ENCODE measurements at places on chromosomes 1 and 21.

GRCh38 chr1:192609110-192610079, 26.6 kb upstream of the RGS13 start:
- DNase-seq, result peak; percentile 42

DNA sequence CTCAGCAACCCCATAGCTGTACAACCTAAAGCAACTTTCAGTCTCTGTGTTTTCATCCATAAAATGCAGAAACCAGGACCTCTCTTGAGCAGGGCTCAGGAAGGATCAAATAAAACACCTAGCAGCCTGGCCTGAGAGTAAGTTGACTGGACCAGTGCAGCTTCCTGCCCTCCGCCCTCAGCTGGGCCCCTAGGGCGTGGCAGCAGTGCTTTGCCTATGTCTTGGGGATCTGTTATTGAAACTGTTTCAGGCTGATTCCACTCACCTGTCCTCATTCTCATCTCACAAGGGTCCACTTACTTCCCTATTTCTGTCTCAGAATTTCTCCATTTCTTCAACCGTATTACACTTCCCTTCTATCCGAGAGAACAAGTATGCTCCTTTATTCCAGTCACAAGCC, 17.3 kb downstream of the LRRC42 start:
- DNase-seq, result no peak

GRCh38 chr1:68798071-68798470, 301.2 kb upstream of the DEPDC1 start:
- DNase-seq, result no peak

- no peak for DNase-seq
These were observed 56.5 kb upstream of the PLA2G4A start for GRCh38 chr1:186772228-186772627.

DNA sequence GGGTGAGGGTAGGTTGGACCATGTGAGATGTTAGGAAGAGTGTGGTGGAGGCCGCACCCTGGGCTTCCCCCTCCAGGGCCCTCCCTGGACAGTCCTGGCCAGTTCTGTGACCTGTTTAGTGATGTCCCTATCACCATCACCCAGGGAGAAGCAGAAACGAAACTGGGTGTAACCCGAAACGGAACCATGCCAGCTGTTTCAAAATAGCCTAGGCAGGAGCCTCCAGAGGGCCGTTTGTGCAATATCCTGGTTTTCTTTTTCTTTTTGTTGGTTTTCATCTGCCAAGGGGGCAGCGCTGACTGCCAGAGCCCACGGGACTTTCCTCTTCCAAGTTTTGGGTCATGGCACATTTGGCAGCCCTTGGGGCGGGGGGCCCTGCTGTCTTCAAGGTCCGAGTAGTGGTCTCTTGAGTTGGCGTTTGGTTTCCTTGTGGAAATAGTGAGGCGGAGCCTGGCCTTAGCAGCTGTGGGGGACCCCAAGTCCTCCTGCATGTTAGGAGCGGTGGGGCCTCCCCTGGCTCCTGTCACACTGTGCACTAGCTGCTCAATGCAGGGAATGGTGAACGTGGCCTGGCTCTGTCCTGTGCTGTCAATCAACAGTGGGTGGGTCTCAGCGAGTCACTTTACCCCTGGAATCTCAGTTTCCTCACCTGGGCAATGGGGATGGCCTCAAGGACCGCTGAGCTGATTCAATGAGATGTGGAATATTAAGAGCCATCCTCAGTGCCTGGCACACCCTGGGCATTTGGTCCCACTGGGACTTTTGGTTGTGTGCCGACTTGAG, 90.7 kb downstream of the ARHGEF10L start:
- no peak for DNase-seq

DNA sequence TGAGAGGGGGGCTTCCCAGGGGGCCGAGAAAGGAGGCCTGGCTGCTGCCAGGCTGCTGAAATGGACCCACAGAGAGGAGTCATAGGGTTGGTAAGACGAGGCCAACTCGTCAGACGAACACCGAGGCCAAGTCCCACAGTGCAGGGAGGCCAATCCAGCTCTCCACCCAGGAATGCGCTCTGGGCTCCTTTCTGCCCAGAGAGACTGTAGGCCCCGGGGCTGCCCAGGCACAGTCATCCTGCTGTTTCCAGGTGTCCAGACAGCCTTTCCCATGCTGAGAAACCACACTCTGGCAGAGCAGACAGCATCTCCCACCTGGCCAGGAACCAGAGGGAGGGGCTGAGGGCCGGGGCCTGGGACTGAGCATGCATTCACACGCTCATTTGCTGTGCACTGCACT, 26.7 kb upstream of the RSPO1 start:
- no peak for DNase-seq

- no peak for DNase-seq
These were observed 44.8 kb upstream of the ZNF326 start for GRCh38 chr1:89949991-89950624.

- no peak for DNase-seq
These were observed 12.6 kb downstream of the C1orf115 start for GRCh38 chr1:220702733-220703270.

DNA sequence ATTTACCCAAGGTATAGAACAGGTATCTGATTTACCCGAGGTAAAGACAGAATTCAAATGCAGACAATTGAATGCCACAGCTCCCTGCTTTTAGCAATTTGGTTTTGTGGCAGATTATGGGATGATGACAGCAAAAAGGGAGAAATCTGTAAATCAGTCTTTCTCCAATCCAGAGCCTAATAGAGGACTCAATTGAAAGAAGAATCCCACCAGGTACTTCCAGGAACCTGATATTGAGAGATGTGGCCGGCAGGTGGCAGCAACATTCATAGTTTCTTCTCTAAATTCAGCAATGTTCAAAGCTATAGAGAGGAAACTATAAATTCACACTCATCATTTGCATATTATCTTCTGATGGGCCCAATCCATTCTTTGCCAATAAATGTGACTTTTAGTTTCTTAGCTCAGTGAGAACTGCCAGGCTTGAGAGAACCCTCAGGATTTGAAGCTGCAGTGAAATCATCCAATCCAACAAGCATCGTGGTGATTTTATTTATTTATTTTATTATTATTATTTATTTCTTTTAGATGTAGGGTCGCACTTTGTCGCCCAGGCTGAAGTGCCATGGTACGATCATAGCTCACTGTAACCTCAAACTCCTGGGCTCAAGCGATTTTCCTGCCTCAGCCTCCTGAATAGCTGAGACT, 9.8 kb upstream of the PHACTR4 start:
- peak; percentile 79 for DNase-seq

GRCh38 chr1:229643996-229644745, 18.1 kb downstream of the URB2 start:
- no peak for DNase-seq

DNA sequence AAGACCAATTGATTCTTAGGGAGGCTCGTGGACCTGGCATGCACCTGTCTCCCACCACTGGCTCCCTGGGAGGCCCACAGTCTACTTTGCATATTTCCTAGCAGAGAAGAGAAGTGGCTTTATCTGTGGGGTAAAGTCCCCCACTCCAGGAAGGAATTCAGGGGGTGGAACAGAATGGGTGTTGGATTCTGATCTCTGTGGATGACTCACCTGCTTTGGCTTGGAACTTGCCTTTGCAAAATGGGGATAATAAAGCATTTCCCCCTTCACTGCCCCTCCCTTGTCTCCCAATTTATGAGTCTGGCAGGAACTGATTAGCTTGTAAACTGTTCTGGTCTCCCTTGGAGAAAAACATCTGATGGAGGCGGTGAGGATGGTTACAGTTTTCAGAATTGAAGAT, 21.2 kb upstream of the OTUD3 start:
- DNase-seq, result no peak

GRCh38 chr1:32647308-32648134, 2.8 kb downstream of the ZBTB8OS start:
- peak; percentile 25 for DNase-seq

DNA sequence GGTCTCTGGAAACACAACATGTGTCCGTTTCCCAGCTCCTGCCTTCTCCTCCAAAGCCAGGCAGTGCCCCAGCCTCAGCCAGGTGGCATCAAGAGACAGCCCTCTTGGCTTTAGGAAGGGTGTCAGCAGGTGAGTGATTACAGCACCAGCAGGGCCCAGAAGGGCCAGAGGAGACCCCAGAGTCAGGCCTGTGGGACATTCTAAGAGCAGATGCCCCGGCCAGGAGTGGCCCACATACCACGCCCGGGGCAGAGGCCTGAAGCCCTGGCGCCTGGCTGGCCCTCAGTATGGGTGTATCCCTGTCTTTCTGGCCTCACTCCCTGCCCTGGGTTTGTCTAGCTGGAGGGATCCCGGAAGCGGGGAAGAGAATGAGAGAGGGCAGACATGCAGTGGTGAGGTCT, 109.2 kb downstream of the CASZ1 start:
- no peak for DNase-seq
